ENCODE measurements at places on chromosomes 16 and 17. TPM values are rescaled to one million over a fixed set of nuclear protein-coding genes. Genes with fewer than 3 reads are reported as not detected.

BCO1 gene
- total RNA-seq = not detected

RPRML gene
- not detected for total RNA-seq

LGALS9 gene
- total RNA-seq = 34.3 TPM

CA5A gene
- not detected for total RNA-seq

- peaks cover 8% of the 10 kb centered on the region for H3K36me3 ChIP-seq
- peaks cover 15% of the 10 kb centered on the region for H3K4me1 ChIP-seq
- no peak for DNase-seq
- H3K4me3 ChIP-seq = no peak overlapping the region
- no peaks in the 10 kb centered on the region for H3K27me3 ChIP-seq
- H3K27ac ChIP-seq = no peak overlapping the region
These were observed 4.6 kb downstream of the TAOK1 start for GRCh38 chr17:29394761-29395160.

DNA sequence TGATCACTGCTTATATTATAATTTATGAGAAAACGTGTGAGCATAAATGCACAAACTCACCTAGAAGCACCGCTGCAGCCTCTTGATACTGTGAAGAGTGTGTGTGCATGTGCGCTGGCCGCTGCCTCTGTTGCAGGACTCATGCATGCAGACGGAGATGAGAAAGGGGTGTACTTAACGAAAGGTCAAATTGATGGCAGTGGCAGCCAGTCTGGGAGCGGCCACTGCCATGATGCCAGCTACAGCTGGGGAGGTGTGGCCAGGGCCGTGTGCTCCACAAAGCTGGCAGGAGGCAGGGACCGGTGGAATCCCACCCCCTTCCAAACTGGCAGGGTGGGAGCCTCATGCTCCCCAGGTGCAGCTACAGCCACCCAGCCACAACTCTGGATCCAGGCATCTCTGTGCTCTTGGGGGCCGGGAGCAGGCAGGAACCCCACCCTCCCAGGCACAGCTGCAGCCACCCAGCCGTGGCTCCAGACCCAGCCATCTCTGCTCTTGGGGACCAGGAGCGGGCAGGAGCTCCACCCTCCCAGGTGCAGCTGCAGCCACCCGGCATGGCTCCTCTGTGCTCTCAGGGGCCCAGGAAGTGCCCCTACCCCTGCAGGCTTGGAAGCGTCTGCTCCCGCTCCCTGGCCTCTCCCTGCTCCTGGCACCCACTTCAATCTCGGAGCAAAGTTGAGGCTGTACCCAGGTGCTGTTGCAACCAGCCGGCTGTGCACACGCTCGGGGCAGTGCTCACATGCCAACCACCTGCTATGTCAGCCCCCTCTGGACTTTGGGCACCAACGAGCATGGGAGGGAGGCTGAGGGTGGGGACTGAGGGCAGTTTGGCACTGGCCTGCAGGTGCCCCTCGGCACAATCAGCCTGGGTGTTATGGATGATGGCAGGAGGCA, 77.5 kb upstream of the CHMP6 start:
- peaks cover 7% of the 10 kb centered on the region for H3K36me3 ChIP-seq
- H3K27ac ChIP-seq = no peak overlapping the region
- peaks cover 7% of the 10 kb centered on the region for H3K4me1 ChIP-seq
- DNase-seq = no peak

DNA sequence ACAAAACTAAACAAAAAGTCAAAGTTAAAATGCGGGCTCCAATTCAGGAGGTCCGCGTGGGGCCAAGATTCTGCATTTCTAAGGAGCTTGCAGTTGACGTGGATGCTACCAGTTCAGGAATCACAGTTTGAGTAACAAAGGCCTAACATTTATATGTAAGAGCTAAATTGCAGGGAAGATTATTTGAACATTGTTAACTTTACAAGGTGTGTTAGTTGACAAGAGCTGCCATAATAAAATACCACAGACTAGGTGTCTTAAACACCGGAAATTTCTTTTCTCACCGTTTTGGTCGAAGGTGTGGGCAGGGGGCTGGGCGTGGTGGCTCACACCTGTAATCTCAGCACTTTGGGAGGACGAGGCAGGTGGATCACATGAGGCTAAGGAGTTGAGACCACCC, 24.8 kb upstream of the CMIP start:
- no peak for DNase-seq
- no peaks in the 10 kb centered on the region for H3K36me3 ChIP-seq
- no peaks in the 10 kb centered on the region for H3K27me3 ChIP-seq
- no peak overlapping the region for H3K27ac ChIP-seq

- H3K27ac ChIP-seq = peak overlapping the region; percentile 73
- DNase-seq = no peak
- peak overlapping the region; percentile 50 for H3K4me3 ChIP-seq
- H3K27me3 ChIP-seq = no peaks in the 10 kb centered on the region
- H3K4me1 ChIP-seq = peaks cover 51% of the 10 kb centered on the region
These were observed 18.8 kb downstream of the MYH10 start for GRCh38 chr17:8611619-8612298.

GRCh38 chr16:50300942-50301625, 34.7 kb downstream of the ADCY7 start:
- H3K4me1 ChIP-seq = no peaks in the 10 kb centered on the region
- no peak overlapping the region for H3K4me3 ChIP-seq
- DNase-seq = peak; percentile 55
- no peak overlapping the region for H3K27ac ChIP-seq
- H3K27me3 ChIP-seq = no peaks in the 10 kb centered on the region

DNA sequence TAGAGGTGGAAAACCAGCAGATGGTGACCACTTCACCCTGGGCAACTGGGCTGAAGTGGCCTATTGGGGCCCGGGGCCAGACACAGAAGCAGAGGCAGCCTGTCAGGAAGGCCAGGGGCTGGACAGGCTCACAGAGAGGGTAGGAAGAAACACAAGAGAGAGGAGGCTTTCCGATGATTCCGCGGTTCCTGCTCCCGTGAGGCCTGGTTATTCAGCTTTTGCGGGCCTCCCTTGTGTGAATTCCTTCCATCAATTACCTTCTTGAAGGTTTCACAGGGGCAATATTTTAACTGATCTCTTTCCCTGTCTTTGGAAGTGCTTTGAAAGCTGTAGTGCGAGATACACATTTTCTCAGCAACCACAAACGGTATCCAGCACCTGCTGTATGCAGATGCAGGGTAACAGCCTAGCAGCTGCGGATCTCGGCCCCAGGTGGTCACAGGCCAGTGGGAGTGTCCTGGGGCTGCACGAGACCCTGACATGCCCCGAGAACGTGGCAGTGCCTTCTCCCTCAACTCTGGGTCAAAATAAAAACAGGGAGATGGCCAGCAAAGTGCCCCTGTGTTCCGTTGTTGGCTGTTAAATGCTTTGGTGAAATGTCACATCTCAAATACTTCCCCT, 11.6 kb upstream of the CMIP start:
- H3K27ac ChIP-seq = no peak overlapping the region
- H3K4me1 ChIP-seq = no peaks in the 10 kb centered on the region
- H3K4me3 ChIP-seq = no peak overlapping the region
- no peaks in the 10 kb centered on the region for H3K36me3 ChIP-seq

DNA sequence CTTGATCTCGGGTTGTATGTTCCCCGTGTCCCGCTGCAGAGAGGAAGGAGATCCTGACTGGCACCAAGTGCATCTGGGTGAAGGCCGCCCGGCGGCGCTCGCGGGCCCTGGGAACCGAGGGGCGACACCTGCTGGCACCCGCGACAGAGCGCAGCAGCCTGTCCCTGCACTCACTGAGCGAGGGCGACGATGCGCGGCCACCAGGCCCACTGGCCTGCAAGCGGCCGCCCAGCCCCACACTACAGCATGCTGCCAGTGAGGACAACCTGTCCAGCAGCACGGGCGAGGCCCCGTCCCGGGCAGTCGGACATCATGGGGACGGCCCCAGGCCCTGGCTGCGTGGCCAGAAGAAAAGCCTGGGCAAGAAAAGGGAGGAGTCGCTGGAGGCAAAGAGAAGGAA, 7.5 kb downstream of the BTBD17 start:
- H3K27ac ChIP-seq = no peak overlapping the region
- DNase-seq = no peak
- H3K4me3 ChIP-seq = no peak overlapping the region
- H3K4me1 ChIP-seq = no peaks in the 10 kb centered on the region

DNA sequence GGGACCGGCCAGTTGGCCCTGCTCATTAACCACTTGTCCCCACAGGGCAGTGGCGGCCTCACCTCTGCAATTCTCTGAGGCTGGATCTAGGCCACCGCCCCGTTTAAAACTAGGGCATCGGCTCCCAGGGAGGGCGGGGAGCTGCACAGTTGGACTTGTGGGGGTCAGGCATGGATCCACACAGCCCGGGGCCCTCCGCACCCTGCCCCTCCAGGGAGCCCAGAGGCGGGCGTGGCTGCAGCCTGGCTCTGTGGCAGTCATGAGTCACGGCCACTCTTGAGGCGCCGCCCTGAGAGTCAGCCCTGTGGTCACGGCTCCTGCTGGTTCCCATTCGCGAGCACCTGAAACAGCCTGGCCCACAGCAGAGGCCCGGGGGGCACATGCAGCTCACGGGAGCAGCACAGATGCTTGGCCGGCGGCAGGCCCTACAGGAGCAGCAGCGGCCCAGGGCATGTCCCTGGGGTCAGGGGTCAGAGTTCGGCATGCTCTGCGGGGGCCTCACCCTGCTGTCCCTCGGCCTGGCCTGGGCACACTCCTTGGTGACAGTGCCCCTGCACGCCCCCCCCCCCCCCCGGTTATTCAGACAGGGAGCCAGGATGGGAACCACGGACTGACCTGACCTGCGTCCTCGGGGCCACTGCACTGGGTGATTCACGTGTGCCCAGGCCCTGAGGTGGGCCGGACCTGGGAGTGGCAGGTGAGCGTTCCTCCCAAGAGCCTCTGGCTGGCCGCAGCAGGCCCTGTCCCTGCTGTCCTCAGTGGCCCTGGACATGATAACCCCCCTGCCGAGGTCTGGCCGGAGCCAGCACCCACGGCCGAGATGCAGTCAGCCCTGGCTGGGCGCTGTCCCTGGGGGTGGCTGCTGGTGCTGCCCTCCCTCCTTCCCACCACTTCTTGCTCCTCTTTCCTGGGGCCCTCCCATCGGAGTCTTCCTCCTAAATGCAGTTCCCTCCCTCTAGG, 8.2 kb downstream of the CAPN15 start:
- no peak overlapping the region for H3K27ac ChIP-seq
- no peak for DNase-seq
- H3K36me3 ChIP-seq = no peaks in the 10 kb centered on the region

DNA sequence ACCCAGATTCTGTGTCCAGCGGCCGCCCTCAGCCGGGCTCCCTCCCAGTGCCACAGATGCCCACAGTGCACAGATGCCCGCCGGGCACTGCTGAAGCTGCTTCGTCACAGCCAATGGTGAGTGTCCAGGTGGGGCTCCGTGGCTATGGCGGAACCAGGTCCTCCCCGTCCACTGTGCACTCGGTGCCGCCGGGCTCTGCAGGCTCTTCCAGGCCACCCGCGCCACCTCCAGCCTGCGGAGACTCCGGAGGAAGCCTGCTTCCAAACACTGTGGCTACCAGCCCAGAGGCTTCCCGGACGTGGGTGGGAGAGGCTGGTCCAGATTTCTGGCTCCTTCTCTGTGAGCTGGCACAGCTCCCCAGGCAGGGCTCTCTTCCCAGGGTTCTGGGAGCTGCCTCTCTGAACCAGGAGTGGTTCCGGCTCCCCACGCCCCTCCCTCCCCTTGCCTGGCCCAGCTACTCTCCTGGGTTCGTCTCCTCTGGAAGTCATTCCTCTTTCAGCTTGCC, 2.8 kb upstream of the PYCR1 start:
- DNase-seq = peak; percentile 78
- H3K27me3 ChIP-seq = peaks cover 10% of the 10 kb centered on the region
- no peak overlapping the region for H3K27ac ChIP-seq
- no peaks in the 10 kb centered on the region for H3K36me3 ChIP-seq
- H3K4me1 ChIP-seq = peaks cover 8% of the 10 kb centered on the region

- H3K4me3 ChIP-seq = no peak overlapping the region
- no peaks in the 10 kb centered on the region for H3K36me3 ChIP-seq
- H3K27ac ChIP-seq = no peak overlapping the region
- H3K4me1 ChIP-seq = no peaks in the 10 kb centered on the region
These were observed 12.6 kb upstream of the CEP20 start for GRCh38 chr16:15900901-15901500.

- H3K4me1 ChIP-seq = peaks cover 44% of the 10 kb centered on the region
- peak overlapping the region; percentile 95 for H3K27ac ChIP-seq
- no peaks in the 10 kb centered on the region for H3K36me3 ChIP-seq
- H3K27me3 ChIP-seq = no peaks in the 10 kb centered on the region
These were observed 6.2 kb upstream of the ACTG1 start for GRCh38 chr17:81518785-81519283.

DNA sequence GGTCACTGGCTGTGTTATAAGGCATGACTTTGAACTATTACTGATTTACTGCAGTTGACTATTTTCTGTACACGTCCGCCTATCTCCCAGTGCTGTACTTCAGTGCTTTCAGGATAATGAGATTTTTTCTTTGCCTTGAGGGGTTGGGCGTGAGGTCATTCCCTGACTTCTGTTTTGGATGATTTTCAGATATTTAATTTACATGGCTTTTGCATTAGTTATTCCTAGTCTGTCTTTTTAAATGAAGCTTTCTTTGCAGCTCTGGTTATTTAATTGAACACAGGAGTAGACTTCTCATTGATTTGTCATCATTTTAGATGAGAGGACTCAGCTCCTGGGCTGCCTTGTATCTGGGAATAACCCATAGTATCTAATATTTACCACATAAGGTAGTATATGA, 23.7 kb downstream of the WIPF2 start:
- no peak overlapping the region for H3K27ac ChIP-seq
- no peaks in the 10 kb centered on the region for H3K36me3 ChIP-seq
- no peak overlapping the region for H3K4me3 ChIP-seq
- no peaks in the 10 kb centered on the region for H3K4me1 ChIP-seq
- DNase-seq = no peak

DNA sequence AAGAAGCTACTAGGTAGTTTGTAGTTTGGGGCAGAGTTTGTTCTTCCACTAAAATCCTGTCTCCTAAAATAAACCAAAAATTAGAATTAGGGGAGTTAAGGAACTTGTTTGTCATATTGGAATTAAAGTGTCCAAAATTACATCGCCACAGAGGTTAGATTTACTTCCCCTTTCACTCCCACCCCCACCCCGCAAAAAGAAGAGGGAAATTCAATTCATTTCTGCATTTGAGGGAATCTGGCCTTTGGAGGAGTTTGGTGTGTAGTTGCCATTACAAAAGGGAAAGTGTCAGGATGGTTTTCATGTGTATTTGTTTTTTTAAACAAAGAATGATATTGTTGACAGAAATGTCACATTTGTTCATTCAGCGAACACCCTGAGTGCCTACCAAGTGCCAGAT, 5.8 kb downstream of the TMEM97 start:
- no peak overlapping the region for H3K27ac ChIP-seq
- H3K27me3 ChIP-seq = no peaks in the 10 kb centered on the region

- H3K27ac ChIP-seq = no peak overlapping the region
- peaks cover 34% of the 10 kb centered on the region for H3K4me1 ChIP-seq
- no peak for DNase-seq
These were observed 45.9 kb downstream of the KANSL1 start for GRCh38 chr17:46147296-46147695.

DNA sequence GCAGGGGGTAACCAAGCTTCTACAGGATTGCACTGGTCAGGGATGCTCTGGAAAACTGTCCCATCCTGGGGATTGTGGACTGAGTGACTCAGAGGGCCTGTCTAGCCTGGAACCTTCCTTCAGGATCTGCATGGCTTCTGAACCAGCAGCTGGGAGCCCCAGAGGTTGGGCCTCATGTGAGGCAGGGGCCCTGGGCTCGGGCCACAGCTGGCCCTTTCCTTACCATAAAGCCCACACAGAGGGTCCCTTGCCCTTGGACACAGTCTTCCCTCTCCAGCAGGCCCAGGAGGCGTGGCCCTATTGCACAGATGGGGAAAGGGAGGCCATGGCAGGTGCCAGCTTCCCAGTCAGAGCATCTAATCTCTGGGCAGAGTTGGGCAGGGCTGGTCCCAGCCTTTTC, 30.5 kb downstream of the ADCY7 start:
- no peak for DNase-seq
- no peaks in the 10 kb centered on the region for H3K27me3 ChIP-seq
- no peak overlapping the region for H3K4me3 ChIP-seq
- H3K27ac ChIP-seq = no peak overlapping the region
- H3K36me3 ChIP-seq = peaks cover 3% of the 10 kb centered on the region

Data from ascending aorta (tissue), 2 donors.